Endothelial cell of umbilical vein (primary cell): ENCODE measurements at places on chromosomes 7 and 10. TPM values are rescaled to one million over a fixed set of nuclear protein-coding genes. Genes with fewer than 3 reads are reported as not detected.

Gene FANK1
- total RNA-seq, result 1.4 and 1.6 TPM in 2 replicates

Gene CDK14
- 34.2 and 41.5 TPM in 2 replicates for total RNA-seq

Gene RBM20
- total RNA-seq, result not detected in 2 replicates

Gene AFAP1L2
- total RNA-seq, result 1.6 and 4.1 TPM in 2 replicates

Gene AGBL3
- 3.2 and 3.4 TPM in 2 replicates for total RNA-seq

Gene AS3MT
- 0.95 TPM in 1 of 2 replicates, not detected in the other for total RNA-seq

Gene IFIT1
- total RNA-seq, result 0.39 and 0.75 TPM in 2 replicates

Gene RBP4
- not detected in 2 replicates for total RNA-seq

Gene UCN3
- total RNA-seq, result not detected in 2 replicates

GRCh38 chr10:11949152-11949551 lies 93.5 kb downstream of the UPF2 start:
- H3K4me3 ChIP-seq, result no peak overlapping the region
- H3K36me3 ChIP-seq, result peaks cover 3% of the 10 kb centered on the region
- H3K27ac ChIP-seq, result no peak overlapping the region

- no peak for DNase-seq
- no peak overlapping the region for H3K4me3 ChIP-seq
- no peaks in the 10 kb centered on the region for H3K4me1 ChIP-seq
- H3K36me3 ChIP-seq, result no peaks in the 10 kb centered on the region
Measured at GRCh38 chr10:94224656-94225055, 138.1 kb downstream of the NOC3L start.

GRCh38 chr7:136057509-136057908 lies 80.3 kb upstream of the MTPN start:
- no peak overlapping the region for H3K4me3 ChIP-seq
- no peak for DNase-seq
- H3K36me3 ChIP-seq, result no peaks in the 10 kb centered on the region

DNA sequence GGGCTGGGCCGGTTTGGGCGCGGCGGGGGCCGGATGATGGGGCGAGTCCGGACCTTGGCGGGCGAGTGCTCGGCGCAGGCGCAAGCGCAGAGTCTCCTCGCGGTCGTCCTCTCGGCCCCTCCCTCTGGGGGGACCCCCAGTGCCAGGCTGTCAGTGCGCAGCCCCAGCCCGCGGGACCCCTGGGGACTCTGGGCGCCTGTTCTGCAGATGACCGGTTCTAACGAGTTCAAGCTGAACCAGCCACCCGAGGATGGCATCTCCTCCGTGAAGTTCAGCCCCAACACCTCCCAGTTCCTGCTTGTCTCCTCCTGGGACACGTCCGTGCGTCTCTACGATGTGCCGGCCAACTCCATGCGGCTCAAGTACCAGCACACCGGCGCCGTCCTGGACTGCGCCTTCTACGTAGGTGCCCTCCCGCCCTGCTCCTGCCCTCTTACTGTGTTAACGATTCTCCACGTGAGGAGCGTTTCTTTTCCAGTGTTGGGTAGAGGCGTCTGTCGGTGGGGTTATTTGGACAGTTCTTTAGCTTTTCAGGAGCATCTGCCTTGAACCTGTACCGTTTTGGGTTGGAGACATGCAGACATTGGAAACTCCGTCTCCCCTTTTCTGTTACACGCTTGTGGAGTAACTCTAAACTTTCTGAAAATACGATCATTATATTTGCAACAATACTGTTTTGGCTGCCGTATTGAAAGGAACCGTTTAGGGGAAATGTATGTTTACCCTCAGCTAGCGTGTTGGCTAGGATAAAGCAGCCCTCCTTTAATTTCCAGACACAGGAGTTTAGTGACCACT lies 706 bp downstream of the BUB3 start:
- H3K4me3 ChIP-seq, result peak overlapping the region; percentile 61
- H3K4me1 ChIP-seq, result peaks cover 45% of the 10 kb centered on the region
- DNase-seq, result peak; percentile 68
- H3K27me3 ChIP-seq, result peaks cover 35% of the 10 kb centered on the region

- no peaks in the 10 kb centered on the region for H3K36me3 ChIP-seq
- no peak overlapping the region for H3K27ac ChIP-seq
- no peaks in the 10 kb centered on the region for H3K27me3 ChIP-seq
- H3K4me3 ChIP-seq, result no peak overlapping the region
Measured at GRCh38 chr7:3168370-3168769, 124.7 kb upstream of the CARD11 start.

DNA sequence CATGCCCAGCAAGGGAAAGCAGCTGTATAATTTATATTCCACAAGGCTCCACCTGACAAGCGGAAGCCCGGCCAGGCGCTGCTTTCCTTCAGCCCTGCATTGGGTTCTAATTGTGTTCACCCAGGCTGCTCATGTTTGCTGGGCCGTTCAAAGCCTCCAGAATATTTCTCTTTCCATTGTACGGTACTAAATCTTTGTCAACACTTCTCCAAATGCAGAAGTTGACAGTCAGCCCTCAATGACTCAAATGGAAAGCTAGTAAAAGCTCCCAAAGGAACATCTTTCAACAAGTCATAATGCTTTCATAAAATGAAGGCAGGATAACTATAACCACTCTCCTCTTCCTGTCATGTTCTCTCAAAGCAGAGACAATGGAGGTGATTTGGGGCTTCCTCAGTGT lies 17.8 kb upstream of the CPXM2 start:
- no peaks in the 10 kb centered on the region for H3K27me3 ChIP-seq
- DNase-seq, result no peak
- no peaks in the 10 kb centered on the region for H3K4me1 ChIP-seq

DNA sequence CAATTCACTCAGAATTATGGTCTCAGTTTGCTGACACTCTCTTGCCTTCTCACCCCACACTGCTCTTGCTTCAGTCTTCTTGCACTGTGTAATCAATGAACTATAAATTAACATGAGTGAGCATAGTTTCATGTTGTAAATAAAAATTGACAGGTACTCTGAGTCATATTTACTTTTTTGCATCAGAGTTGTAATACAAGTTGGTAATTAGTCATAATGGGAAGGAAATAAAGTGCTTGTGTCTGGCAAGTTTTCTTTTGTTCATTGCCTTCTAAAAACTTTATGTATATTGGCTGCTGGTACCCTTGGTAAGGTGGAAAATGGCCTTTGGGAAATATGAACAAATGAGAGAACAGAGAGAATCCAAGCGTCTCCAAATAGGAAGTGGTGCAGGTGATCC lies 169.3 kb upstream of the MAGI2 start:
- no peak overlapping the region for H3K4me3 ChIP-seq
- no peaks in the 10 kb centered on the region for H3K36me3 ChIP-seq
- H3K27me3 ChIP-seq, result no peaks in the 10 kb centered on the region
- DNase-seq, result peak; percentile 87
- H3K4me1 ChIP-seq, result peaks cover 25% of the 10 kb centered on the region

DNA sequence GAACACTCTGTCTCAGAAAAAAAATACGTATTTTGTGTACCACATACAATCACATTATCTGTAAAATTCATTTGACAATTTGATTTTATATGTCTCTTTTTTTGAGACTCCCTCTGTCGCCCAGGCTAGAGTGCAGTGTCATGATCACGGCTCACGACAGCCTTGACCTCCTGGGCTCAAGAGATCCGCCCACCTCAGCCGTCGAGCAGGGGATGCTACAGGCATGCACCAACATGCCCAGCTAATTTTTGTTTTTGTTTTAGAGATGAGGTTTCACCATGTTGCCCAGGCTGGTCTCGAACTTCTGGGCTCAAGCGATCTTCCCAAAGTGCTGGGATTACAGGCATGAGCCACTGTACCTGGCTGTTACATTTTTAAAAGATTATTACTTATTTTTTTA lies 11.6 kb upstream of the BAZ1B start:
- no peak overlapping the region for H3K4me3 ChIP-seq
- H3K27me3 ChIP-seq, result no peaks in the 10 kb centered on the region
- H3K27ac ChIP-seq, result no peak overlapping the region
- DNase-seq, result no peak
- peaks cover 12% of the 10 kb centered on the region for H3K36me3 ChIP-seq

- H3K27ac ChIP-seq, result no peak overlapping the region
- DNase-seq, result no peak
- no peaks in the 10 kb centered on the region for H3K36me3 ChIP-seq
- no peak overlapping the region for H3K4me3 ChIP-seq
Measured at GRCh38 chr7:65925040-65925439, 52.2 kb downstream of the VKORC1L1 start.

DNA sequence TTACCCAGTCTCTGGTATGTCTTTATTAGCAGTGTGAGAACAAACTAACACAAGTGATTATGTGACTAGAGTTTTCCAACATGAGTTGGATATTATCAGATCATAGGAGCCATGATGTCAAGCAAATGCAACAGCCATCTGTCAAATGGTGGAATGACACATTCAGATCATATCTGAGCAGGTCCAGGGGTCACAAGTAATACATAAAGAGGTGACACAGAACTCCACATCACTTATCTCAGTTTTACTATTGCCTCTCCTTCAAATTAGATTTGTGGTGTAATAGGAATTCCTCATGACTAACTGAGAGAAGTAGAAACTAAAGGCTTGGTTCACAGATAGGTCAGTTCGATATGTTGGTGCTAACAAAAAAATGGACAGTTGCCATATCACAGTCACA lies 12.2 kb upstream of the SAMD9L start:
- no peaks in the 10 kb centered on the region for H3K36me3 ChIP-seq
- no peak overlapping the region for H3K4me3 ChIP-seq

GRCh38 chr10:103493362-103493915 lies at the start of gene NEURL1:
Gene NEURL1, plus strand, starts transcription at chr10:103493705. Its CDS starts 683 bp downstream, at chr10:103494388.
- no peak for DNase-seq
- H3K36me3 ChIP-seq, result no peaks in the 10 kb centered on the region
- peaks cover 11% of the 10 kb centered on the region for H3K4me1 ChIP-seq
- peak within 1 kb of the TSS; percentile 43 for H3K4me3 ChIP-seq
- no peak within 1 kb of the TSS for H3K27ac ChIP-seq
- peaks cover 44% of the 10 kb centered on the region for H3K27me3 ChIP-seq

GRCh38 chr7:136953386-136953785 lies 84.9 kb downstream of the CHRM2 start:
- peak overlapping the region; percentile 44 for H3K27ac ChIP-seq
- no peak overlapping the region for H3K4me3 ChIP-seq
- H3K27me3 ChIP-seq, result no peaks in the 10 kb centered on the region
- no peaks in the 10 kb centered on the region for H3K36me3 ChIP-seq

DNA sequence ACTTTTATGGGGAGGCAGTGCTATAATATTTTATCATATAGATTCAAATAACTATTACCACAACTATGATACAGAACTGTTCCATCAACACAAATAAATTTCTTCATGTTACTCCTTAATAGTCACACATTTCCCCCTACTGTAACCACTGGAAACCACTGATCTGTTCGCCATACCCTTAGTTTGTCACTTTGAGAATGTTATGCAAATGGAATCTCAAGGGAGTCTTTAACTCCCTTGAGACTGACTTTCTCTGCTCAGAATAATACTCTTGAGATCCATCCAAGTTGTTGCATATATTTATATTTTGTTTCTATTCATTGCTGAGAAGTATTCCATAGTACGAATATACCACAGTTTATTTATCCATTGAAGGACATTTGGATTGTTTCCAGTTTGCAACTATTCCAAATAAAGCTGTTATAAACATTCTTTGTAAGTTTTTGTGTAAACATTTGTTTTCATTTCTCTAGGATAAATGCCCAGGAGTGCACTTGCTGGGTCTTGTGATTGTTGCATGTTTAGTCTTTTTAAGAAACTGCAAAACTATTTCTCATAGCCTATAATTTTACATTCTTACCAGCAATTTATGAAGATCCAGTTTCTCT lies 19.7 kb upstream of the PON2 start:
- no peaks in the 10 kb centered on the region for H3K36me3 ChIP-seq
- no peak overlapping the region for H3K27ac ChIP-seq
- no peaks in the 10 kb centered on the region for H3K4me1 ChIP-seq
- DNase-seq, result no peak
- H3K4me3 ChIP-seq, result no peak overlapping the region
- H3K27me3 ChIP-seq, result peaks cover 8% of the 10 kb centered on the region

DNA sequence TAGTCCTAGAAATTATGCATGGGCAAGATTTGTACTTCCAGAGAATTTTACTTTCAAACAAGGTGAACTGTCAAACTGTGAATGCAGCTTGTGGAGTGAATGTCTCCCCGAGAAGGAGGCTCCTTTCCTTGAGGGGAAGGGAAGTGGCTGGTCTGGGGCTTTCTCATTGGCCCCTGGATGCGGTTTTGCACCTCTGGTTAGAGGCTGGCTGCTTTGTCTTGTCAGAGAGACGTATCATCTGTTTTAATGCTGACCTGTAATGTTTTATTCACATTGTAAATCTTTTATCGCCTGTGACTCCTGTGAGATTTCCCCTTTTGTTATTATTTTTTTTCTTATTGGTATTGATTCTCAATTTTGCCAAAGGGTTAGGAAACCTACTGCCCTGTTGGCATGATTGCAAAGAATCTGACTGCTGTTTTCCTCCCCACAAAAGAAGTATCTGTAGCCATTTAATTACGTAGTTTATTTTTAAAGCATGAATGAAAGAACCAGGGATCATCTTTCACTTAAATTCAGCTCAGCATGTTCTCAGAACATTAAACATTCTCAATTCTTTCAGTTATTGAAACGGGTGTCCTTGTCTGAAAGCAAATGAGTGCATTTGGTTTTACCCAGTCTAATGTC lies 238.3 kb upstream of the NFE2L3 start:
- no peak overlapping the region for H3K4me3 ChIP-seq
- H3K27ac ChIP-seq, result no peak overlapping the region
- no peak for DNase-seq

DNA sequence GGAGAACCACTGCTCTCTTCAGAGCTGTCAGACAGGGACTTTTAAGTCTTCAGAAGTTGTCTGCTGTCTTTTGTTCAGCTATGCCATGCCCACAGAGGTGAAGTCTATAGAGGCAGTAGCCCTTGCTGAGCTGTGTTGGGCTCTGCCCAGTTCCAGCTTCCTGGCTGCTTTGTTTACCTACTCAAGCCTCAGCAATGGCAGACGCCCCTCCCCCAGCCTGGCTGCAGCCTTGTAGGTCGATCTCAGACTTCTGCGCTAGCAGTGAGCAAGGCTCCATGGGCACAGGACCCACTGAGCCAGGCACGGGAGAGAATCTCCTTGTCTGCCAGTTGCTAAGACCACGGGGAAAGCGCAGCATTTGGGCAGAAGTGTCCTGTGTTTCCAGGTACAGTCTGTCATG lies 12.1 kb upstream of the CPA2 start:
- H3K27me3 ChIP-seq, result no peaks in the 10 kb centered on the region
- no peaks in the 10 kb centered on the region for H3K4me1 ChIP-seq
- H3K4me3 ChIP-seq, result no peak overlapping the region
- no peak overlapping the region for H3K27ac ChIP-seq

DNA sequence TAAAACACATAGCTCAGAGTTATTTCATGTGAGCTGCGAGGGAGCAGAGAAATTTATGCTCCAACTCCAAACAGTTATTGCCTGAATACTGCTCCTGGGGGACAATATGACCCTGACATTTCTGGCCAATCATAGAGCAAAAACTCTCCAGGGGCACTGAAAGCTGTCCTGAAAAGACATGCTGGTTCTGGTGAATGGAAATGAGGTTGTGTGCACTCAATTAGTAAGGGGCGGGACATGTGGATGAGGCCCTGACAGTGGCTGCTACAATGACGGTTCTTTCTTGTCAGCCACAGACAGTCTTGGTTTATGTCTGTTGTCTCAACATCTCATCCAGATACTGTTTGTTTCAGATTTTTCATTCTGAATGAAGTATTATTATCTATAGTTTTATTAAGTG lies 151.8 kb downstream of the TWIST1 start:
- no peak overlapping the region for H3K27ac ChIP-seq
- DNase-seq, result no peak
- no peaks in the 10 kb centered on the region for H3K4me1 ChIP-seq
- H3K27me3 ChIP-seq, result no peaks in the 10 kb centered on the region
